ENCODE measurements at places on chromosomes 12 and 14.

DNA sequence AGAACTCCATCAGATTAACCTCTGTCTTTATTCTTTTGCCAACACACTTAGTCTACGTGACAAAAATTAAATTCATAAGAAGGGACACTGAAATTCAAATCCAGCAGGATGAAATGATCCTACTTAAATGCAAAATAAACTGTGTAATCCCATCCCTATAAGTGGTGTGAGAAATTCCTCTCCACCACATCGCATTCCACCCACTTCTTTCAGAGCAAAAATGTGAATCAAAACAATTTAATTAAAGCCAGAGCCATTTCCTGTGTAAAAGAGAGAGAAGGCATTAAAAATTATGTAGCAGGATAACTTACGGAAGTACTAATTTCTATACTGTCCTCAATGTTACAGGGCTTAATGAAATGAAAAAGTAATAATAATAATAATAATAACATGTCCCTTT, 844.3 kb downstream of the GALC start:
- DNase-seq, result no peak

GRCh38 chr14:33457021-33457420, 493.9 kb downstream of the EGLN3 start:
- DNase-seq, result no peak

DNA sequence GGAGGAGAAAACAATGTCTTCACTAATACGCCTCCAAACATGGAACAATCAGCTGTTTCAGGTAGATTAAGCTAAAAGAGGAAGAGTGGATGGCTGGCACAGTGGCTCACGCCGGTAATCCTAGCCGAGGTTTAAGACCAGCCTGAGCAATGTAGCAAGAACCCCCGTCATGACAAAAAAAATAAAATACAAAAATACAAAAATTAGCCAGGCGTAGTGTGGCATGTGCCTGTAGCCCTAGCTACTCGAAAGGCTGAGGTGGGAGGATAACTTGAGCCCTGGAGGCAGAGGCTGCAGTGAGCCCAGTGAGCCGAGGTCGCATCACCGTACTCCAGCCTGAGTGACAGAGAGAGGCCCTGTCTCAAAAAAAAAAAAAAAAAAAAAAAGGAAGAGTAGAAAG, 1.2 kb upstream of the MED13L start:
- no peak for DNase-seq

GRCh38 chr12:27015730-27016076, 1.5 kb upstream of the TM7SF3 start:
- DNase-seq, result no peak

GRCh38 chr14:103740991-103741689, 25.5 kb downstream of the ZFYVE21 start:
- no peak for DNase-seq

Measured in stimulated activated CD8-positive, alpha-beta memory T cell treated with anti-CD3 and anti-CD28 coated beads, Interleukin-4, amount 100 ng/mL, for 1 hour (primary cell).